ENCODE measurements at places on chromosomes 2 and 18.
A peak's percentile ranks its signal among the peaks of the same experiment; 100 is the strongest.

DNA sequence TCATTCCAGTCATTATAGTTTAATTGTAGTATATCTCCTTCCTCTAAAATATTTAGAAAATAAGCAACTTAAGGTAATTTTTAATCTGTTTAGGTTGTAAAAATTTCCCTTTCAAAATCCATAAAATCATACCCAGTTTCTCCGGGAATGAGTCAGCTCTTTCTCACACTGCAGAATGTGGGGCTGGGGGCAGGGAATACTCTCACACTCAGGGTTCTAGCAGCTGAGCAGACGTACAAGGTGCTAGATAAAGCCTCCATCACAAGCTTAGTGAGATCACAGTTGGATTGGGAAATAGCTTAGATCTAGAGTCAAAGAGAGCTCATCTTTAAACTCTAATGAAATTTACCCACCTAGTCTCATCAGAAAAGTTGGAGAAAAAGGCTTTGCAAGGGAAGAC lies 79.9 kb upstream of the FAM237A start:
- no peak for DNase-seq

GRCh38 chr18:78146136-78147085 lies 833.2 kb upstream of the SALL3 start:
- DNase-seq: no peak

DNA sequence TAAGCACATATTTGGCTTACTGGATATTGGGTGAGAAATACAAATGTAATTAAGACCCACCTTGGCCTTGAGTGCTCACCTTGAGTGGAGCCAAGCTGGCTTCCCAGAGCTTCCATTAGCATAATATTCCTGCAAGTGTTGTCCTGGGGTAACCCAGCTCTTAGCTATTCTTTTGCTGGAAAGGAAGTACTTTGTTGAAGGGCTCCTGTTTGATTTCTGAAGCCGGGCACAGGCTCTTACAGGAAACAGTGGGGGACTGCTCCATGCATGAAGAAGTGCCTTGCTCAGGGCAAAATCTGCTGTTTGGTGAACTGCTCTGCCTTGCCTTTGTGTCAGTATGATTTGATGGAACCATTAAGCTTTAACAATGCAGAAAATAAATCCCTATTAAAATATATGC lies 325.4 kb downstream of the SMAD2 start:
- DNase-seq: no peak

GRCh38 chr2:211877061-211877460 lies 661.5 kb downstream of the ERBB4 start:
- DNase-seq: no peak

DNA sequence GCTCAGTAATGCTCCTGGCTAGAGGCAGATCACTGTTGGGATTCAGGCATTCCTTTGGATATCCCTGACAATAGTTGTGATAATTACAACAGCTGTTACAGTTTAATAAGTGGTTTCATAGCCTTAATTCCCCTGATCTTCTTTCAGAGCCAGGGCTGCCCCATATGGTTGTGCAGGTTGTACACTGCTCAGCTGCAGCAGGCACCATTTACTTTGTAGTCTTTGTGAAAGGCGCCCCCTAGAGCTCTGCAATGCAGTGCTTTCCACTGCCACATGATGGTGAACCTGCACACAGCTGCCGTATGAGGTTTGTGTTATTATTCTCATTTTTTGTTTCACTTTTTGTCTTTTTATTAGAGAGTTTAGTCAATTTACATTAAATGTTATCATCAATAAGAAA lies 239.1 kb downstream of the KCNS3 start:
- peak; percentile 22 for DNase-seq

GRCh38 chr2:16303761-16304160 lies 361.9 kb downstream of the CYRIA start:
- peak; percentile 38 for DNase-seq

- peak; percentile 42 for DNase-seq
These were observed 884.8 kb downstream of the EPHA4 start for GRCh38 chr2:220687231-220687843.

- DNase-seq: no peak
These were observed 174.0 kb downstream of the PTGR3 start for GRCh38 chr18:75034937-75035336.

DNA sequence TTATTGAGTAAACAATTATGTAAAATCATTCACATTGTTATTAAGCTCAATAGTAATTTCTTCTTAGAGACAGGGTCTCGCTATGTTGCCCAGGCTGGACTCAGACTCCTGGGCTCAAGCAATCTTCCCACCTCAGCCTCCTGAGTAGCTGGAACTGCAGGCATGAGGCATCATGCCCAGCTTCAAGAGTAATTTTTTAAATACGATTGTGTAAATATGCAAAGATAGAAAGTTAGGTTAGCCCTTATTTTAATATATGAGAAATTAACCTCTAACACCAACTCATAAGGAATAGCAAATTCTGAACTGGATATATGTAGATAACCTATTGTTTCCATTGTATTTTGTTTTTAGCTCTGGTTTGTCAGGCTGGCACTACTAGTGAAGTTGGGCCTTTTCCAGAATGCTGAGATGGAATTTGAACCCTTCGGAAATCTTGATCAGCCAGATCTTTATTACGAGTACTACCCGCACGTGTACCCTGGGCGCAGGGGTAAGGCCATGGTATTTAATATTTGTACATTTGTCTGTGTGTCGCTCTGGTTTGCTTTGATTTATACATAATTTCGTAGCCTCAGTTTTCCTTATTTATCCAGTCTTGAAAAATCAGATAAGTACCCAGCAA lies 44.8 kb downstream of the TRAPPC12 start:
- DNase-seq: no peak

- DNase-seq: no peak
These were observed 34.9 kb upstream of the PLA2R1 start for GRCh38 chr2:160097326-160097725.
